ENCODE measurements at places on chromosomes 2 and 18.
A peak's percentile ranks its signal among the peaks of the same experiment; 100 is the strongest.

- no peak for DNase-seq
Observed at GRCh38 chr2:28991021-28991420, 9.9 kb downstream of the TOGARAM2 start.

DNA sequence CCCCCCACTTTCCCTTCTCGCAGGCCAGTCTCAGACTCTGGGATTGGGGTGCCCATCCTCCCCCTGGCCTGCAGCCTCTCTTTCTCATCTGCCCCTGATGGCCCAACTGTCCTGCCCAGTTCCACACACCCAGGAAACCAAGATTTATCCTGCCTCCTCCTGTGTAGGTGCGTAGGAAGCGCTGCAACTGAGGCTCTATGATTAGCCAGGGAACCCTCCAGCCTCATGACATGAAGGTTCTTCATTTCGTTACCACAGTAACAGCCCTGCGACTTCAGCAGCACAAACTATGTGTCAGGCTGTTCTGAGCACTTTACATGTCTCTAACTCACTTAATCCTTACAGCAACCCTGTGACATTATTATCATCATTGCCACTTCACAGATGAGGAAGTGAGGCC, 305.9 kb downstream of the CELF4 start:
- no peak for DNase-seq

GRCh38 chr18:76380791-76381405, 114.1 kb downstream of the ZNF516 start:
- DNase-seq, result no peak

GRCh38 chr18:55475916-55476315, 112.1 kb downstream of the TCF4 start:
- DNase-seq, result no peak

DNA sequence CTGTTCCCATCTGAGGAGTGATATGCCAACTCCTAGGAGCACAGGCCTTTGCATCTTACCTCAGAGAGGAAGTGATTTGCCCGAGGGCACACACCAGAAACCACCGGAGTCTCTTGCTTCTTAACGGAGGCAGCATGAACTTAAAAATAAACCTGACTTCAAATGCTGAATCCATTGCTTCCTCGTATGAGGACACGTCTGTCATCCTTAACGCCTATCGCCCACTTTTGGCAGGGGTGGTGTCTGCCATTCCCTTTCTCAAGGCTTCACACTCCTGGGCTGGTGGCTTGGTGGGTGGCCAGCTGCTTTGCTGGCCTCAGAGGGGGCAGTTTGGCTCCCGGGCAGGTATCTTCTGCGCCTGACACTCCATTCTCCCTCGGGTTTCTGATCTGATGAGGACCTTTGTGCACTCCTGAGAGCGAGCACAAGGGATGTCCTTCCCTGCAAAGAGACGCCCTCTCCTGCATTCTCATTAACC, 1.1 kb upstream of the PREB start:
- no peak for DNase-seq

DNA sequence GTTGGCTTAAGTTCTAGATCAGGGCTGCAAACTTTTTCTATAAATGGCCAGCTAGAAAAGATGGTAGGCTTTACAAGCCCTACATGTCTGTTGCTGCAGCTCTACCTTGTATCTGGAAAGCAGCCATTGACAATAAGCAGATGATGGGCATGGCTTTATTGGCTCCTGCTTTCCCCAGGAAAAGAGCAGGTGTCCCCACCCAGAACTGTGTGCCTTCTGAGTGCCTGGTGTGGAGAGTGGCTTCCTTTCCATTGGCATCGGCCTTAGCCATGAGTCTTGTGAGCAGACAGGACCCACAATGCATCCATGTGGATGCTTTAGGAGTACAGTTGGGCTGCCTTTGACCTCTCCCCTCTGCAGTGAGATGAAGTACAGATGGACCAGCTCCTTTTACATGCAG, 120.2 kb downstream of the CD8B2 start:
- DNase-seq, result no peak

GRCh38 chr18:58303363-58303762, 259.3 kb downstream of the NEDD4L start:
- no peak for DNase-seq

DNA sequence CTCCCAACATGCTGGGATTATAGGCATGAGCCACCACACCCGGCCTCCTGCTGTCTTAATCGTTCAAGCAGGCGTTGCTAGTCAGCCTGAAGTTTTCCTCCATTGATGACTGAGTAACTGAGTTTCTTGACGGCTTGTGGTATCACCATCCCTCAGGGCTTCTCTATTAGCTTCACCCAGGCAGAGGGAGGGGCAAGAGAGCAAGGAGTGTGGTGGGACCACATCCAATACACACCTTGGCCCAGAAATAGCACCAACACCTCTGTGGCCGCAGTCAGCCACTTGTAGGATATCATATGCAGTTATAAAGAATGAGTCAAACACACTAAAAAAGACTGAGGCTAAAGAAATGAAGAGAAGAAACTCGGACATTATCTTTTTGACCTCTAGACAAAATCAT, 1009.4 kb upstream of the CELF4 start:
- DNase-seq, result no peak

- DNase-seq, result peak; percentile 50
Observed at GRCh38 chr2:25347846-25348245, 6.1 kb upstream of the DNMT3A start.

DNA sequence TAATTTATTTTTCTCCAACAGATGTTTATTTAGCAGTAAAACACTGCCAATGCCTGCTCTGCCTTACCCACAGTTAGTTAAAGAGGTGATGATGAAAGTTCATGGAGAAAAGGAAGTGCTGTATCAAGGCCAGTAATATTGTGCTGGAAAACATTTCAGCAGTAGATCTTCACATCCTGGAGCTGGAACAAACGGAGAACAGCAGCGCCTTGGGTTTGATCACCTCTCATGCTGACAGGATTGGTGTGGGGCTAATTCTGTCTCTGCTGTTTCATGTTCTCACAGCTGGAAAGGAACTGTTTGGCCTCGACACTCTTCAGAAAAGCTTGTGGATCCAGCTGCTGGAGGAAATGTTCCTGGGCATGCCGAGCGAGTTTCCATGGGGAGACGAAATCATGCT, 61.5 kb upstream of the RPE start:
- DNase-seq, result no peak

DNA sequence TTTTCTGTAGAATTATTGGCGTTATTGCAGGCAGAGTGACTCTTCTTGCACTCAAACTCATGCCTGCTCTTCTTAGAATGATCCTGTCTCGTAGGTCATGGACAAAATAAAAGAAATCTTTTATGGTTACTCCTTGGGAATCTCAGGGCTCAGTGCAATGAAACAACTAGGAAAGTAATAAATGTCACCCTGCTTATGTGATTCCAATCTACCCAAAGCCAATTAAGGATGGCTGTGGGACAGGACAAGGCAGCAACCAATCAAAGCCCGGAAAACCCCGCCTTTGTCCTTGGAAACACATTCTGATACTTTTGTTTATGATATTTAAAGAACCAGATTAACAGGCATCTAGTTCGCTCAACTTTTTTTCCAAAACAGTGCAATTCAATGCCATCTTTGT, 53.0 kb downstream of the GRB14 start:
- no peak for DNase-seq

DNA sequence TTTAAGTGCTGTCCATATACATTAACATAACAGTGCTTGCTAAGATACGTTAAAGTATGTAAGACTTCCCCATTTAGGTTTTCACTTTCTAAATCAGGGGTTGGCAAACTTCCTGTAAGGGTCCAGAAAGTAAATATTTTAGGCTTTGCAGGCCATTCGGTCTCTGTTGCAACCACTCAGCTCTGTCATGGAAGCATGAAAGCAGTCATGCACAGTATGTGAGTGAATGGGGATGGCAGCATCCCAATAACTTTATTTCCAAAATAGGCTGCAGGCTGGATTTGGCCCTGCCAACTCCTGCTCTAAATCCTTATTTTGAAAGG, 128.7 kb downstream of the PLA2R1 start:
- DNase-seq, result peak; percentile 61

DNA sequence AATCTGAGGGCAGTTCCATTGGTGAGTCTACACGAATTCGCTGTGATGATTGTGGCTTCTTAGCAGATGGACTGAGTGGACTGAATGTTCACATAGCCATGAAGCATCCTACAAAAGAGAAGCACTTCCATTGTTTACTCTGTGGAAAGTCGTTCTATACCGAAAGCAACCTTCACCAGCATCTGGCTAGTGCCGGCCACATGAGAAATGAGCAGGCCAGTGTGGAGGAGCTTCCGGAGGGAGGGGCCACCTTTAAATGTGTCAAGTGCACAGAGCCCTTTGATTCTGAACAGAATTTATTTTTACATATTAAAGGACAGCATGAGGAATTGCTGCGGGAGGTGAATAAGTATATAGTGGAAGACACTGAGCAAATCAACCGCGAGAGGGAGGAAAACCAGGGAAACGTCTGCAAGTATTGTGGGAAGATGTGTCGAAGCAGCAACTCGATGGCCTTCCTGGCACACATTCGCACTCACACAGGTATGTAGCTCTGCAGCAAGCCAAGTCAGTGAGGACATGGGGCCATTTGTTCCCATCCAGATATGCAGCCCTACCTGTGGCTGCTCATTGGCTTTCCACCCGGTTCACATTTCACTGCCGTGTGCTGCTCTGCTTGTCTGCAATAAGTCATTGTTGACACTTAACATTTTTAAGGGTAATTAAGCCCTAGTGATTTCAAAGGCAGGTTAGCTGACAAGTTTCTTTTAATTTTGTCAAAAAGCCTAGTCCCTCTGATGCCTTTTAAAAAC, 37.7 kb downstream of the ZNF407 start:
- no peak for DNase-seq

GRCh38 chr2:168136392-168136977, 110.9 kb downstream of the STK39 start:
- peak; percentile 71 for DNase-seq

DNA sequence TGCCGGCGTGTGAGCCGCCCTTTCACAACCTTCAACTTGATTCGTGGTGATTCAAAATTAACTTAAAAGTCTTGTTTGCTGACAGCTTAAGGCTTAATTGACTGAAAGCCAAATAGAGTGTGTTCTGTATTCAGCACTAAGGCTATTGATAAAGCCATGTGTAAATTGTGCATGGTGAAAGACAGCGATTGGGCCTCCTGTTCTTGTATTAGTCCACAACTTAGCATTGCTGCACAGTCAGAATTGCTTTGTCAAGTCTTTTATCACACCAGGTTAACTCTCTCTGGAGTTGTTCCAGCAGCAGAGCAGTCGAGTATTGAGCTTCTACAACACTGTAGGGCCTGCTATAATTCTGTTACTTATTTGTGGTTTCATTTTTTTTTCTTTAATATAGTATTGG, 210.1 kb downstream of the WDR7 start:
- peak; percentile 42 for DNase-seq

DNA sequence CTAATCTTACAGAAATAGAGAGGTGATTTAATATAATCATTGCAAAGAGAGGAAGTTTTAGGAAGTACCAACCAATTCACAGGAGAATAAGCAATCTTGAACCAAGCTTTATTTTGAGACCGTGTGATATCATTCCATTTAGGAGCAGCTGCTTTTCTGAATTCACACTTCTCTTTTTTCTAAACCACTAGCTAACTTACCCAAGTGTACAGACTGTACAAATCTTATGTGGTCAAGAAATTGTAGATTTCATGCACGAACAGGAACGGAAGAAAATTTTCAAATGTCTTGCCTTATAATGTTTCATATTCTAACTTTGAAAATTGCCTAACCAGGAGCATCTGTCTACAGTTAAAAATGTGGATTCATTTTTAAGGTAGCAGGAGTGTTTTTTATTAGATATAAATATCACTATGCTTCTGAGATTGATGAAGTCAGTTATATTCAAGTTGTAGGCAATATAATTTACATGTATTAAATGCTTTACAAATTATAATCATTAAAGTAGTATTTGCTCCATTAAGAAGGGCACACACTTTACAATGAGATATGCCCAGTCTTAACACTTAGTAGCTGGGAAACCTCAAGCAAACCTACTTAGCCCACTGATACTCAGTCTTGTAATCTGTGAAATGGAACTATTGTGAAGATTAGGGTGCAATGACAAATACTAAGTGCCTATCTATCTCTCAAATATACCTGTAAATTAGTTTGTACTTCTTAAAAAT, 302.2 kb upstream of the STON1 start:
- DNase-seq, result peak; percentile 43

DNA sequence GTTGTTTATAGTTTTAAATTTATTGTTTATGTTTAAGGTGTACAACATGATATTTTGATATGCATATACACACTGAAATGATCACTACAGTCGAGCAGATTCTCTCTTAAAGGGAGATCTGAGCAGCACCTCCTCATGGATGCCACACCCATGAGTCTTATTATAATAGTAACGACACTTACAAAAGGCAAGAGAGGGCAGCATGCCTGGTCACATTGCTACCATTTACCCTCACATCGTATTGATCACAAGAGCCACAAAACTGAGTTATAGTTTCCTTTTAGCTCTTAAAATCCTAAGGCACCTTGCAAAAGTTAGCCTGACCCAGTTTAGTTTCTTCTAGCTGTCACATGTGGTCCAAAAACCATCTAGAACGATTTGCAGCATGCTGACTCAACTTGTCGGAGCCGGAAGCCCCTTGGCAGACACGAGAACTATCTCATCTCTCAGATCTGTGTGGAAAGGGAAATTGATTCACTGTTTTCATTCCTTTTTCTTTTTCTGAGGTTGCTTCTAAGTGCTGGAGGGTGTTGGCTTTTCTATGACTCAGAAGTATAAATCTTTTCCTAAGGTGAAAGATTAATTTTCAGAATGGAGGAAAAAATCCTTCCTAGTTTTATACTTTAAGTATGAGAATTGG, 85.3 kb downstream of the CDC42EP3 start:
- DNase-seq, result peak; percentile 16

DNA sequence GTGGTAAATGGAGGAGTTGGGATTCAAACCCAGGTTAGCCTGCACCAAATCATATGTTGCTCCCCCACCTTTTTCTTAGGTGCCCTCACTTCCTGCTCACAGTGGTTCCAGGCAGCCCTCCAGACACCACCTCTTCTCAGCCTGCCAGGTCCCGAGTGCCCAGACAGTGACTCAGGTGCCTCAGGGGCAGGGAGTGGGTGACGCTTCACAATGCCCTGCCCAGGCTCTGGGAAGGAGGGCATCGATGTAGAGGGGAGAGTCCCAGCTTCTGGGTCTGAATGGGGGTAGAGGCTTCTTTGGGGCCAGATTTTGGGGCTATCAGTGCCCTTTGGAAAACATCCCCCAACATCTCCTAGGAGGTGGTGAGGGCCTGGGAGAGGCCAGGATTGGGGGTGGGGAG, 5.2 kb upstream of the DNAJB2 start:
- no peak for DNase-seq

GRCh38 chr18:13323186-13323585, 104.6 kb downstream of the LDLRAD4 start:
- DNase-seq, result no peak

DNA sequence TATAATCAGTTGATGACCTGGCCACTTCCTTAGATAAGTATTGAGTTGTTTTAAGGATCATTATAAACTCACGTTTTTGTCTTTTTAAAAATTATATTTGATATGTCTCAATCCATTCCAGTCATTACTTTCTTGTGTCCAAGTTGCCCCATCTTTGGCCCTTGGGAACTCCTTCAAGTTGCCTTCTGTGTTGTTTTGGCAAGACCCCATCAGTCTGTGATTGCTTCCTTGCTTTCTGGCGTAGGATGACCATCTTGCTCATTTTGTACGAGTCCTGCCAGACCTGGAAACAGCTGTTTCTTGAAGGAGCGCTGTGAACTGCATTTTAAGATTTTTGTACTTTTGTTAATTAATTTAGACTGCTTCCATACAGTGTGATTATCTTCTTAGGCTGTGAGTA, 68.9 kb upstream of the ITM2C start:
- no peak for DNase-seq

- DNase-seq, result no peak
Observed at GRCh38 chr18:63180321-63180720, 139.2 kb downstream of the BCL2 start.

Measured in pons (tissue), 1 donor.